Kidney (tissue), 22 donors: ENCODE measurements at places on chromosomes 12 and 14. TPM values are rescaled to one million over a fixed set of nuclear protein-coding genes. Genes with fewer than 3 reads are reported as not detected.

The NUBPL gene
- total RNA-seq = 16.2 TPM

The OASL gene
- 1.0 TPM for total RNA-seq

The GRIN2B gene
- total RNA-seq = 0.63 TPM

The TRIP11 gene
- total RNA-seq = 71.5 TPM

The INHBC gene
- not detected for total RNA-seq

The KRT80 gene
- total RNA-seq = 12.3 TPM

The A2M gene
- total RNA-seq = 971 TPM

The KRT85 gene
- not detected for total RNA-seq

The CDKN3 gene
- 1.2 TPM for total RNA-seq

The PLCZ1 gene
- not detected for total RNA-seq

The MYH6 gene
- total RNA-seq = 0.03 TPM

The ADCY6 gene
- total RNA-seq = 66.9 TPM

The GYS2 gene
- total RNA-seq = not detected

The SLC35F4 gene
- total RNA-seq = not detected

The HOXC9 gene
- total RNA-seq = 16.5 TPM

The C12orf50 gene
- total RNA-seq = 0.13 TPM

The CLEC4D gene
- 0.41 TPM for total RNA-seq

The DNAH10 gene
- total RNA-seq = 0.28 TPM

The SLC6A15 gene
- total RNA-seq = 0.28 TPM

The CLEC12A gene
- 4.8 TPM for total RNA-seq

The CDH24 gene
- 5.1 TPM for total RNA-seq

The PTPRR gene
- total RNA-seq = 0.50 TPM

The SSTR1 gene
- 4.0 TPM for total RNA-seq

The ZFYVE26 gene
- 25.3 TPM for total RNA-seq

The AQP5 gene
- total RNA-seq = 0.91 TPM

The SLC25A21 gene
- total RNA-seq = 1.4 TPM

The PLEK2 gene
- total RNA-seq = 10.8 TPM

The KIAA0586 gene
- total RNA-seq = 16.8 TPM
